Uterus (tissue), 4 donors: ENCODE measurements at places on chromosomes 5 and 9. TPM values are rescaled to one million over a fixed set of nuclear protein-coding genes. Genes with fewer than 3 reads are reported as not detected.

DNA sequence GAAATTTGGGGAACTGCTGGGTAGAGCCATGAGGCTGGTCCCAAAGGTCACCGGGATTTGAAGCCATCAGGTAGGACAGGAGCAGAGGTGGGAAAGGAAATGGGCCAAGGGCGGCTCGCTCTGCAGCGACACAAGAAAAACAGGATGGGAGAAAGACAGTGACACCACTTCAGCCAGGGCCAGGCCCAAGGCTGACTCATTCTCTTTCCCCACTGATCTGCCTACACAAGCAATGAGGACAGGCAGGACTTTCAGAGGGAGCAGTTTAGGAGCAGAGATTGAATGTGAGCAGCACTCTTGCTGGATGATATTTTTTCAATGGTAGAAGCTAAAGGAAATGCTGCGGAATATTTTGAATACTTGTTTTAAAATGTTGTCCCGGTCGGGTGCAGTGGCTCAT is 3.5 kb downstream of the RUFY1 start:
- H3K4me1 ChIP-seq: peaks cover 3% of the 10 kb centered on the region
- no peaks in the 10 kb centered on the region for H3K36me3 ChIP-seq
- DNase-seq: no peak
- H3K4me3 ChIP-seq: no peak overlapping the region
- H3K27me3 ChIP-seq: no peaks in the 10 kb centered on the region
- H3K27ac ChIP-seq: no peak overlapping the region

The SLC9A3 gene
- total RNA-seq: 3.6 TPM

The F12 gene
- not detected for total RNA-seq

The FPGS gene
- total RNA-seq: 11.5 TPM

The UBE2R2 gene
- 46.9 TPM for total RNA-seq

- H3K4me3 ChIP-seq: no peak overlapping the region
- no peak for DNase-seq
- H3K36me3 ChIP-seq: no peaks in the 10 kb centered on the region
- H3K27ac ChIP-seq: no peak overlapping the region
- no peaks in the 10 kb centered on the region for H3K27me3 ChIP-seq
Observed at GRCh38 chr9:101440714-101441230, 5.2 kb upstream of the ALDOB start.

DNA sequence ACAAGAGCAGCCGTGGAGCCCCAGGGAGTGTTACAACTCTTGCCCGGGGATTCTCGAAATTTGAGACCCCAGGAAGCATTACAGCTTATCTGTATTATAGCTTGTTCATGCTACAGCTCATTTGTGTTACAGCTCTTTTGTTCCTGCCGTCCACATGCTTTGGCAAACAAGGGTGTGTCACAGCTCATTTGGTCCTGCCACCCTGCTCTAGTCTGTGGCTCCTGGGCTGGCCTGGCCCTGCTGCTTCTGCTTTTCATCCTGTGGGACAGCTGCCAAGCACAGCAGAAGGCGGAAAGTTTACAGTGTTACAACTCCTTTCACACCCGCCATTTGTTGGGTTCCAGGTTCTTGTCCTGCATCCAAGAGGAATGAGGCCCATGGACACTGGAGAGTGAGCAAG is 685.0 kb downstream of the SLCO4C1 start:
- no peaks in the 10 kb centered on the region for H3K4me1 ChIP-seq
- no peaks in the 10 kb centered on the region for H3K27me3 ChIP-seq
- no peak for DNase-seq
- H3K36me3 ChIP-seq: no peaks in the 10 kb centered on the region
- no peak overlapping the region for H3K27ac ChIP-seq

GRCh38 chr5:109225716-109226625 is 183.8 kb downstream of the PJA2 start:
- H3K4me3 ChIP-seq: no peak overlapping the region
- no peak overlapping the region for H3K27ac ChIP-seq
- DNase-seq: peak; percentile 27
- no peaks in the 10 kb centered on the region for H3K27me3 ChIP-seq
- H3K4me1 ChIP-seq: no peaks in the 10 kb centered on the region

The CCL27 gene
- total RNA-seq: not detected

DNA sequence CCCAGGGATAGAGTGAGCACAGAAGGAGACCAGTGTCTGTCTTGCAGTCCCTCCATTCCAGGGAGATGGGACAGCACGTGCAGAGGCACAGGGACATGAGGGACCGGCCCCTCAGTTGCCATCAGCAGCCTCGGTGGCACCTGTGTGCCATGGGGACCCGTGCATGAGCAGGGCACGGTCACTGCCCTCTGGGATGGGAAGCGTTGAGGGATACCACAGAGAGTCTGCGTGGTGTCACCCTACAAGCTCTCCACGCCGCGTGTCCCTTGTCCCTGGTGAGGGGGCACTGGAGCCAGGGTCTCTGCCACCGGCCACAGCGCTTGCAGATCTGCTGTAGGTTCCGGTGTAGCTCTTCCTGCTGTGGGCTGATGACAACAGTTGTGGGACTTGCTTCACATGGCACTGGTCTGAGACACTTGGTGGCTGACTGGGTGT is 108.1 kb downstream of the CACNA1B start:
- no peaks in the 10 kb centered on the region for H3K27me3 ChIP-seq
- no peak overlapping the region for H3K4me3 ChIP-seq
- H3K27ac ChIP-seq: no peak overlapping the region
- H3K36me3 ChIP-seq: no peaks in the 10 kb centered on the region

GRCh38 chr9:131943351-131943841 is 136.3 kb downstream of the MED27 start:
- H3K27ac ChIP-seq: no peak overlapping the region
- H3K4me1 ChIP-seq: no peaks in the 10 kb centered on the region
- H3K36me3 ChIP-seq: no peaks in the 10 kb centered on the region
- no peak for DNase-seq

DNA sequence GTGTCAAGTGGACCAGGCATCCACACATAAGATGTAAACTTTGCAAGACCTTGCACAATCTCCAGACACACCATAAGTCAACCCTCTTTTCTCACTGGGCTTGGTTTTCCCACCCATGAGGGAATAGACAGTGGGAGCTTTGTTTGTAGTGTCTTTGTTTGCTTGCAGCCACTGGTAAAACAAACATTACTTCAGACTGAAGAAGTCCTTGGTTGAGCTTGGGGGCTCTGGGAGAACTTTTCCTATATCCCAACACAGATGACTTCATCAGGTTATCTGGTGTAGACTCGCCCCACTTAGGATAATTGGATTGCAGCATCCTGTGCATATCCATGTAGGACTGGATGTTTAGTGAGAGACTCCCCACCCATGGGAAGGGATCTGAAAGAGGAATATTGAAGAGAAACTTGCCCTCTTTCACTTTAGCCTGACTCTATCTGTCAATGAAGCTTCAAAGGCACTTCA is 11.5 kb upstream of the ADGRV1 start:
- no peaks in the 10 kb centered on the region for H3K4me1 ChIP-seq
- DNase-seq: no peak
- no peaks in the 10 kb centered on the region for H3K36me3 ChIP-seq
- H3K27me3 ChIP-seq: peaks cover 10% of the 10 kb centered on the region
- no peak overlapping the region for H3K27ac ChIP-seq

The FCHO2 gene
- total RNA-seq: 49.4 TPM

The DNAJB5 gene
- total RNA-seq: 9.7 TPM

The MARCOL gene
- not detected for total RNA-seq

DNA sequence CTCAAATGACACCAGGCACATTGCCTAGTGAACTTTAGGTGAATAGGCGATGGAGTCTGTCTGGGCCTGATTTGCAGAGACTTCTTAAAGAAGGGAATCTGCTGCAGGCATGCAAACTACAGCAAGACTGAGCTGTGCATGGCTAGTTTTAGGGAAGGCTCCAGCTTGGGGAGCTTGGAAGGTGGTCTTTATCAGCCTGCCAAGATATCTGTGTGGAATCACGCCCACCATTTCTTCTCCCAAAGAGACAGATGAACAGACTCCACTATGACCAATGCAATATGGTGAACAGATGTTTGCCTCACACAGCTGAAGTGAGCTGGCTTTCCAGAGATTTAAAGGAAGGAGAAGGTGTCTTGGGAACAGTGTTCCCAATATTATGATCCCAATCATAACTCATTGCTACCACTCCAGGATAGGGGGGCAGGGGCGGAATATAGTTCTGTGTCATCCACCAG is 129.0 kb upstream of the HMHB1 start:
- no peak overlapping the region for H3K27ac ChIP-seq
- no peaks in the 10 kb centered on the region for H3K36me3 ChIP-seq
- DNase-seq: no peak

- no peak overlapping the region for H3K4me3 ChIP-seq
- DNase-seq: no peak
- no peaks in the 10 kb centered on the region for H3K27me3 ChIP-seq
- H3K4me1 ChIP-seq: no peaks in the 10 kb centered on the region
- no peaks in the 10 kb centered on the region for H3K36me3 ChIP-seq
Observed at GRCh38 chr5:43780586-43780985, 177.6 kb downstream of the NNT start.

DNA sequence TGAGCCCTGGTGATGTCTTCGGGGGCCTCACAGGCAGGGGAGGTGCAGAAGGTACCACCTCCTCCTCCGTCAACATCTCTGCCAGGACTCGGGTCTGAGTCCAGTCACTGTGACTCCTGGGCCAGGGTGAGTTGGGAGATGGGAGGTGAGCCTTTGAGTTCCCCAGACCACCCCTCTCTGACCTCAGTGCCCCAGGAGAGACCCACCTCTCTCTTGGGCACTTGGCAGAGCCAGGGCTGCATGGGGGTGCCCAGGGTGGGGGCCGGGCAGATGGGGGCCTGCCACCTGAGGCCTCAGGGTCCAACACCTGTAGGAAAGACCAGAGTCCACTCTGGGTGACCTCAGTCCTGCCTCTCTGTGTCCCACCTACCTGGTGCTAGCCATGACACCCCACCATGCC is 6.8 kb downstream of the KIF12 start:
- H3K4me3 ChIP-seq: no peak overlapping the region
- H3K27ac ChIP-seq: no peak overlapping the region
- H3K36me3 ChIP-seq: no peaks in the 10 kb centered on the region
- no peaks in the 10 kb centered on the region for H3K27me3 ChIP-seq
- no peak for DNase-seq

GRCh38 chr9:135951889-135952663 is 9.1 kb downstream of the UBAC1 start:
- H3K4me3 ChIP-seq: no peak overlapping the region
- no peaks in the 10 kb centered on the region for H3K4me1 ChIP-seq
- H3K27ac ChIP-seq: no peak overlapping the region

- H3K36me3 ChIP-seq: no peaks in the 10 kb centered on the region
- H3K4me3 ChIP-seq: no peak overlapping the region
- no peak for DNase-seq
- no peaks in the 10 kb centered on the region for H3K27me3 ChIP-seq
- no peak overlapping the region for H3K27ac ChIP-seq
Observed at GRCh38 chr5:39942606-39943005, 517.8 kb upstream of the DAB2 start.

DNA sequence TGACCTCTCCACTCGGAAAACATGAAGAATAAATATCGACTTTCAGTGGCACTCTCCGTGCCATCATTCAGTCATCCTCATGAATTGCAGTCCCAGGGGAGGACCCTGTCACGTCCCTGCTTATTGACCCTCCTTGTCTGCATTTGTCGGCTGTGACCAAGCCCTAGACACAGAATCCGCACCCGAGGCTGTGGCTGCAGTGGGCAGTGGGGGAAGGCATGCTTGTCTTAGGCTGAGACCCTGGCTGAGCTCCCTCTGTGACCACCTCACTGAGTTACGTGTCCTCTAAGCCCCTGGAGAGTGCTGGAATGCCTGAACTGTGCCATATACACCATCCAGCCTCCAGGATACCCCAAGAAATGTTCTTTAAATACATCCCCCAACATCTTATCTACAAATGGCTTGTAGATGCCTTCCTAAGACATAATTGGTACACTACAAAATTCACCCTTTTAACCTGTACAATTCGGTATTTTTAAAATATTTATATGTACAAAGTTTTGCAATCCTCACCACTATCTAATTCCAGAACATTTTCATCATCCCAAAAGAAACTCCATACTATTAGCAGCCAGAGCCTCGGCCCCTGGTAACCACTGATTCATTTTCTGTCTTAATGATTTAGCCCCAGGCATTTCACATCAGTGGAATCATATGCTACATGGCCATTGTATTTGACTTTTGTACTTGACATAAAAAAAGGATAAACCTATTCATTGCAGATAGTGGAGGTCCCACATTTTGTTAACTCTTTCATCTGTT is 80.8 kb upstream of the ICE1 start:
- no peaks in the 10 kb centered on the region for H3K27me3 ChIP-seq
- H3K4me1 ChIP-seq: no peaks in the 10 kb centered on the region
- peak overlapping the region; percentile 78 for H3K27ac ChIP-seq
- DNase-seq: no peak
- no peak overlapping the region for H3K4me3 ChIP-seq

- no peaks in the 10 kb centered on the region for H3K27me3 ChIP-seq
- no peaks in the 10 kb centered on the region for H3K36me3 ChIP-seq
- H3K27ac ChIP-seq: peak overlapping the region; percentile 73
- no peak for DNase-seq
Observed at GRCh38 chr9:77847626-77848025, 184.0 kb downstream of the GNAQ start.

GRCh38 chr5:118832974-118833373 is 155.4 kb downstream of the DTWD2 start:
- no peak for DNase-seq
- H3K27me3 ChIP-seq: no peaks in the 10 kb centered on the region
- H3K36me3 ChIP-seq: no peaks in the 10 kb centered on the region

DNA sequence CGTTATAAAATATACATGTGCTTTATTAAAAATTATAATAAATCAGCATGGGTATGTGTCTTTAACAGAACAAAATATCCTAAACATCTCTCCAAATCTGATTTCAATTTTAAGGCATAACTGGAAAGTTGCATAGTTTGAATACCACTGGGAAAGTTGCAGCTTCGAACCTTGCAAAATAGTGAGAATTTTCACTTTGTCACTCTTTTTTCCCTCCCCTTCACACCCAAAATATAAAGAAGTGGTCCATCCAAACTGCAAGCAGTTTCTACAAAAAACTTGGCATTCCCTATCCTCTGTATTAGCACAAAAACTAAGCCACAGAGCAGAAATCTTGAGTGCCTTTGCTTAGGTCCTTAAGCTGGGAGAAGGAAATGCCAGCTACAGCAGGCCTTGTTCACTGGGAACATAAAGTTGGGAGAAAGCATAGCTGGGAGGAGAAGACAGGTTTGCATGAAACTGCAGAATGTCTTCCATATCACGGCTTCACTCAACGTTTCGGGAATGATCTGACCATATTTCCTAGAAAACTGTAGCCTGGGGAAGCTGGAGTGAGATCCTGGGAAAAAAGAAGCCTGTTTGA is 400.3 kb downstream of the EBF1 start:
- peaks cover 6% of the 10 kb centered on the region for H3K4me1 ChIP-seq
- H3K27me3 ChIP-seq: no peaks in the 10 kb centered on the region
- no peak overlapping the region for H3K4me3 ChIP-seq
- H3K27ac ChIP-seq: peak overlapping the region; percentile 68

The RASGRF2 gene
- 26.4 TPM for total RNA-seq

The AMBP gene
- total RNA-seq: not detected

The CDKN2B gene
- 4.0 TPM for total RNA-seq

- no peaks in the 10 kb centered on the region for H3K27me3 ChIP-seq
- no peaks in the 10 kb centered on the region for H3K36me3 ChIP-seq
- DNase-seq: peak; percentile 95
- peak within 1 kb of the TSS; percentile 63 for H3K4me3 ChIP-seq
- H3K27ac ChIP-seq: peak within 1 kb of the TSS; percentile 98
Observed at GRCh38 chr9:134641173-134641989, at the start of gene COL5A1. TSS of gene COL5A1 (plus strand) at chr9:134641803. CDS start at chr9:134642188, 385 bp downstream.

GRCh38 chr9:127087836-127088235 is 34.6 kb downstream of the ANGPTL2 start:
- H3K36me3 ChIP-seq: no peaks in the 10 kb centered on the region
- no peaks in the 10 kb centered on the region for H3K27me3 ChIP-seq
- H3K27ac ChIP-seq: no peak overlapping the region
- DNase-seq: no peak
- no peaks in the 10 kb centered on the region for H3K4me1 ChIP-seq
- H3K4me3 ChIP-seq: no peak overlapping the region
